Stimulated activated CD4-positive, alpha-beta T cell treated with anti-CD3 and anti-CD28 coated beads, Interleukin-1b, Interleukin-23, amount 100 ng/mL, for 1 hour (primary cell): ENCODE measurements at places on chromosomes 1 and 21.

DNA sequence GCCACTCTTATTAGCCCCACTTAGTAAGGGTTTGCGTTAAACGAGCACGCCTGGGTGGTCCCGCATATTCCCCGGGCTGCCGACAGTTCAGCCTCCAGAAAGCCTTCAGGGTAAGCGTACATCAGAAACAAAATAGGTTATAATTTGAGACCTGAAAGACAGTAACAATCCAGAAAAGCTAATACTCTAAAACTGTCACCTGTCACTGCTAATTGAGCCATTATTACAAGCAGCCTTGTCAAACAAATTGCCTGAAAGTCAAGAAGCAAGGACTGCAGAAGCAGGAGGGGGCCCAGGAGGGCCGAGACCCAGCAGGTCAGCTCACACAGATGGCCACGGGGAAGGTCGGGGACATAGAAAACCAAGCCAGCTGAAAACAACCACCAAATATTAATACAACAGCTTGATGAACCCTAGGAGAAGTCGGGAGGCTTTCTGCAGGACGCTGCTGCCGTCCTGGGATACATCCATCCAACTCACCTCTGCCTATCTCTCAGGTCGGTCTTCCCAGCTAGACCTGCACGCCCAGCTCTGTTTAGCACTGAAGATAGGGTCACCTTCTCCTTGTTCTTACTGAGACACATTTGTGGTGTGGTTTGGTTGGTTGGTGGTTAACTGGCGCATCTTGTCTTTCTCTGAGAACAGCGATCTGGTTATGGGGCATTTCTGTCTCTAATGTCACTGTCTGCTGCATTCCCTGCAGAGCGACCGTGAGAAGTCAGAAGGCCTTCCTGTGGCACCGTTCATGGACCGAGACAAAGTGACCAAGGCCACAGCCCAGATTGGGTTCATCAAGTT, 110.8 kb downstream of the WDR4 start:
- DNase-seq: no peak

DNA sequence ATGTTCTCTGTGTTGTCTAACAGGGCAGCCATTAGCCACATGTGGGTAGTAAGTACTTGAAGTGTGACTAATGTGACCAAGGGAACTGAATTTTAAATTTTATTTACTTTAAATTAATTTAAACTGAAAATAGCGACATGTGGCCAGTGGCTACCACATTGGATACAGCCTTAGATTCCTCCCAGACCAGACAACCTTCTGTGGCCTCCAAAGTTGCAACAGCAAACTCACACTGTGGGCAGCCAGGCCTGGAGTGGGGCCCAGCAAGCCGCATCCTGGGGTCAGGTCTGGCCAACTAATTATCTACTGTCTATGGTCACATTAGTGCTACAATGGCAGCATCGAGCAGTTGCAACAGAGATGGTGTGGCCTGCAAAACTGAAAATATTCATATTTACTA, 11.7 kb downstream of the EIF2D start:
- no peak for DNase-seq

DNA sequence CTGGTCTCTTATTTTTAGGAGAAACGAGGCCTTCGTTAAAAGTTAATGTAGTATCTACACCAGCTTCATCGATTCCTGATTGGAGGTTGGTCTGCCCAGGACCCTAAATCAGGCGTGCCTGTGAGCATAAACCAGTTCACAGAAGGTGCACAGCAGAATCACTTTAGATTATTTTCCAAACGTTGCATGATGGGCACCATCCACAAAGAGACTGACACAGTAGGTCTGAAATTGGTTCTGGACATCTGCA, 256 bp upstream of the TARBP1 start:
- no peak for DNase-seq

DNA sequence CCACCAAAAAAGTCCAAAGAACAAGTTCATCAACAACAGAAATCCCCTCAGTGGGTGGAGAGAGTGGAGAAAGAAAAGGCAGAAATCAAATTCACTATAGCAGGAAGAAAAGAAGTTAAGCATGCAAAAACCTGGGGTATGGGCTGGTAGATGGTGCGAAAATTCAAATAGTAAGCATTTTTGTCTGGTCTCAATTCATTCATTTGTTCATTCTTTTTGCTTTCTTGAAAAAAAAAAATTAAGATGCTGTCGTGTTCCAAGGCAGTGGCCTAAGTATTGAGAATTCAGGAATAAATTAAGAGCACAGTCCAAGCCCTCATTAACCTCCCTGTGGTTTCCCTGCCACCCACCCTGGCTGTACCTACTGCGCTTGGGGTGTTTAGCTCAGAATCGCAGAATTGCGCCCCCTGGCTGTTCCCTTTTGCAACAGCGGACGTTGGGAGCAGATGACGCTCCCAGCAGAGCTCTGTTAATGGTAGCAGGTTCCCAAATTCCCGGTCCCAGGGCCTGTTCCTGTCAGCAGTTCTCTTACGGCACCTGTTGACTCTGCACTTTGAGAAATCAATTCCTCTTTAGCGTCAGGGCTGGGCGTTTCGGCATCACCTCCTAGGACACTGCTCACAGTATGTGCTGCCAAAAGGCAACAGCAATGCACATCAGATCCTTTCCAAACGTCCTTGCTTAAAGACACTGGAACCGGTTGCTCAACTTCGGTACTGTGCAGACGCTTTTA, 34.0 kb upstream of the SSX2IP start:
- peak; percentile 24 for DNase-seq

GRCh38 chr1:186231861-186232436, 143.1 kb downstream of the TPR start:
- no peak for DNase-seq

DNA sequence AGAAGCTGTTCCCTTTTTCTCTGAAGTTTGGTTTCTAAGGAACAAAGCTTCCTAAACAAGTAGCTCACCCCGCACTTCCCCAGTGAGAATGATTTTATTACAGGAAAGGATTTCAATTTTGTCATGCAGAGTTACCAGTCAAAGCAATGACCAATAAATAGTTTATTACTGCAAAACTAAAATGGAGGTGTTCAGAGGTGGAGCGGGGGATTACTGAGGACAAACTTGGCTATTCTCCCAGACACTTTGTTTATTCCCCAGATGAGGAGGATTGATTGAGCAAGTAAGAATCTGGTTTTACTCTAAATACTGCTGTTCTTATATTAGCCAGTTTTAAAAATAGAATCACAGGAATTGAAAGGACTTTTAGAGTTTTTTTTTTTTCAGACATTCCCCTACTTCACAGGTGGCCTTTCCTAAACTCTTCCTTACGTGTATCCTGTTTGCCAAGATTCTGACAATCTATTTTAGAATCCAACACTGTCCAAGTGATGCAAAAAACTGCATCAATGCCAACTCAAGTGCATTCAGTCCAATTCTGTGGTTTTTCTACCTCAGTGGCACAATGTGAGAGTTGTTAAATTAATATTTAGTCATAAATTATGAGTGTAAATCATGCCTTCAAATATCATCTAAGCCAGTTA, 136.1 kb downstream of the TNFSF18 start:
- DNase-seq: no peak

GRCh38 chr1:162389021-162389818, 7.7 kb downstream of the C1orf226 start:
- DNase-seq: no peak

- no peak for DNase-seq
Measured at GRCh38 chr21:35256468-35256988, 207.4 kb upstream of the RUNX1 start.

GRCh38 chr1:160753594-160753993, 14.5 kb downstream of the SLAMF7 start:
- no peak for DNase-seq

- DNase-seq: no peak
Measured at GRCh38 chr1:225846331-225847310, 35.6 kb downstream of the TMEM63A start.

- DNase-seq: no peak
Measured at GRCh38 chr1:39154553-39155421, 49.7 kb upstream of the MACF1 start.

GRCh38 chr1:116485071-116485735, 85.6 kb downstream of the CD58 start:
- peak; percentile 92 for DNase-seq

GRCh38 chr1:2560299-2561073, 4.3 kb downstream of the TNFRSF14 start:
- DNase-seq: no peak

- no peak for DNase-seq
Measured at GRCh38 chr21:45018131-45019075, 56.0 kb upstream of the ADARB1 start.

GRCh38 chr1:224266915-224267856, 62.8 kb downstream of the NVL start:
- DNase-seq: no peak

DNA sequence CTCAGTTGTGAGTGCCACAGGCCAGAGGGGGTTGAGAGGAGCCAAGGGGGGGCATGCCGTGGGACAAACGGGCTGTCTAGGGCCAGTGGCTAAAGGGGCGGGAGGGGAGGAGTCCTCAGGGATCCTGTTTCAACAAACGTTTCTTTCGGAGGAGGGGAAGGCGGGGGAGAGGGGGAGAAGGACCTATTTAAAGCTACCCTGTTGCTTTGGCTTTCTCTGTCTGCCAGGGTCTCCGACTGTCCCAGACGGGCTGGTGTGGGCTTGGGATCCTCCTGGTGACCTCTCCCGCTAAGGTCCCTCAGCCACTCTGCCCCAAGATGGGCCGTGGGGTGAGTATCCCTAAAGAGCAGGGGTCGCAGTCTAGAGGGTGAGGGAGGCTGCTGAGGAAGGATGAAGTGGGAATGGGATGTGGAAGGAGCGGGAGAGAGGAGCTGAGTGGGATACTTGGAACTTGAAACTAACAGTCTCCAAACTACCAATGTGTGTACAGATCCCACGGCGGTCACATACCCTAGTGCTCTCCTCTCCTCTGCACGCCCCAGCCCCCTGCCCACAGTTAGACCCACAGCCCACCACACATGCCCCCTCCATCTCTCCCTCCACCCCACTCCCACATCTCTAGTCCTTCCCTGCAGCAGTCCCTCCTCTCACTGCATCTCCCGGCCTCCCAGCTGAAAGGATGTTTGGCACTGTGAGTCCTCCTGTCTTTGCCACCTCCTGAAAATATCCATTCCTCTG, at the start of gene ATP1A2:
ATP1A2 (plus strand) TSS at position 215 of the 738 bp plus-strand sequence; CDS start at position 318, 103 bp downstream.
- no peak for DNase-seq

- DNase-seq: no peak
Measured at GRCh38 chr1:4397196-4397595, 257.2 kb upstream of the AJAP1 start.

- DNase-seq: no peak
Measured at GRCh38 chr1:21229246-21230000, 52.7 kb upstream of the EIF4G3 start.

DNA sequence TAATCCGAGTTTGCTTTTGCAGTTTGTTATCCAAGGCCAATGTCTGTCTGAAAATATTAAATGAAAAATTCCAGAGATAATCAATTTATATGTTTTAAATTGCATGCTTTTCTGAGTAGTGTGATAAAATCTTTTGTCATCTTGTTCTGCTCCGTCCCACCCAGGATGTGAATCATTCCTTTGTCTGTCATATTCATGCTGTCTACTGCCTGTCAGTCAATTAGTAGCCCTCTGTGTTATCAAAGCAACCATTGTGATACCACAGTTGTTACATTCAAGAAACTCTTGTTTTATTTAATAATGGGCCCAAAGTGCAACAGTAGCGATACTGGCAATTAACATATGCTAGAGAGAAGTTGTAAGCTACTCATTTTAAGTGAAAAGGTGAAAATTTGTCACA, 819.3 kb downstream of the BRINP3 start:
- no peak for DNase-seq

- DNase-seq: no peak
Measured at GRCh38 chr1:214927796-214928195, 154.7 kb upstream of the KCNK2 start.

- no peak for DNase-seq
Measured at GRCh38 chr21:32728848-32729247, 1.0 kb upstream of the SYNJ1 start.

GRCh38 chr1:3313576-3313950, 140.9 kb upstream of the ARHGEF16 start:
- no peak for DNase-seq

GRCh38 chr1:23906731-23907130, 6.4 kb downstream of the CNR2 start:
- DNase-seq: no peak

- no peak for DNase-seq
Measured at GRCh38 chr1:42956739-42957138, 1.9 kb downstream of the SLC2A1 start.

GRCh38 chr1:5972198-5972520, 20.1 kb downstream of the NPHP4 start:
- no peak for DNase-seq

DNA sequence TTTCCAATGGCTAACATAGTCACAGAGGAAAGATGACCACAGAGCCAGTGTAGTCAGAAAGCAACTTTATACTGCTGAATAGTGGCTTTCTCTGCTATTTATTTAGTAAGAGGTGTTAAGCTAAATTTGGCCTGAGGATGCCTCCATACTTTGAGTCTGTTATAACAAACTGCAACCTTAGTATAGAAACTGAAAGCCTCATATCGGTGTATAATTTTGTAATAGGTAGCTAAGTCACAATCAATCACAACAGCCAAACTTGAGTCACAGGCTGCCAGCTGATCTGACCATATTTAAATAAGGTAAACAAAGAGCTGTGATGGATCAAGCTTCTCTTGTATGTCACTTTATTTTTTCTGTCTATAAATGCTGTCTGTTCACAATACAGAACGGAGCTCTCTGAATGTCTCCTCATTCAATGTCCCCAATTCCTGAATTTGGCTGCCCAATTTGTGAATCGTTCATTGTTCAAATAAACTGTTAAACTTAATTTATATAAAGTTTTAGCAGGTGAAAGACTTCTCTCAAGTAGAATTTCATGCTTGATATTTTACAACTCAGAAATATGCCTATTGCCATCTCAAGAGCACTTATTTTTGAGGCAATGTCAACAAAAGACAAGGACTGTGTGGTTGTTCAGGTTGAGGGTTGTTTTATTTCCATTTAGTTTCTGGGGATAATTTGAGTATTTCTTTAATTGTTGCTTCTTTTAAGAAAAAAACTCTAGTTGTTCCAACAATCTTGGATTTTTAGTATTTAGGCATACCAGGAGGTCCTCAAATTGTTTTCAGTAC, 339.7 kb upstream of the B3GALT2 start:
- no peak for DNase-seq

- DNase-seq: no peak
Measured at GRCh38 chr1:40383095-40383487, 9.6 kb downstream of the SMAP2 start.
